HCT116 (cell line): ENCODE measurements at places on chromosomes 2 and 18.

DNA sequence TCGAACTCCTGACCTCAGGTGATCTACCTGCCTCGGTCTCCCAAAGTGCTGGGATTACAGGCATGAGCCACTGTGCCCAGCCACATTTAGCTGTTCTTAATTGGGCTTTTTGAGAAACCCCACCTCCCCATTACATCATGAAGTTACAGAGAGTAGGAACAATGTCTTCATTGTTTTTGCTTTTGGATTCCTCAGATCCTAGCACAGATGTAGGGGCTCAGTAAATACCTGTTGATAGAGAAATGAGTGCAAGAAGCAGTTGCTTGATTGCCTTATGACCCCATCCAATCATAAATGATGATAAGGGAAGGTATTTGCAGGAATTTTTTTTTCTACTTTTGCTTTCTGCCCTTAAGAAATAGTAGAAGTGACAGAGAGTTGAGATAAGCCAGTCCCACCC, 25.4 kb downstream of the GREB1L start:
- H3K27ac ChIP-seq = no peak overlapping the region
- DNase-seq = no peak
- H3K36me3 ChIP-seq = no peaks in the 10 kb centered on the region
- peaks cover 29% of the 10 kb centered on the region for H3K4me1 ChIP-seq
- H3K27me3 ChIP-seq = no peaks in the 10 kb centered on the region

DNA sequence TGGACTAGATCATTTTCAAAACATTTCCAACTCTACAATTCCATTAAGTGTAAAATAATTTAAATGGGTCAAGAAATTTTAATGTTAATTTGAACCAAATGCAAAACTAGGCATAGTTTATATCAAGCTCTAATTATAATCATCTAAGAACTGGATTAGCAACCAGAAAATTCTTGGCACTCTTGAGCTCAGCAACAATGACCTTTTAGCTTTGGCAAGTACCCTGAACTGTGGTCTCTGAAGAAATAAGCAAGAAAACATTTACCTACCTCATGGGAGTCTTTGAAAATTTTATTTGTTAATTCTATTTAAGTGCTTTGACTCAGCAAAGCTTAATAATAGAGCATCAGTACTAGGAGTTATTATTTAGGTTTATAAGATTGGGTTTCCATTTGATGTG, 313.2 kb downstream of the SATB2 start:
- no peaks in the 10 kb centered on the region for H3K4me1 ChIP-seq
- DNase-seq = no peak
- no peak overlapping the region for H3K27ac ChIP-seq
- no peak overlapping the region for H3K4me3 ChIP-seq
- H3K36me3 ChIP-seq = no peaks in the 10 kb centered on the region
- H3K27me3 ChIP-seq = no peaks in the 10 kb centered on the region

DNA sequence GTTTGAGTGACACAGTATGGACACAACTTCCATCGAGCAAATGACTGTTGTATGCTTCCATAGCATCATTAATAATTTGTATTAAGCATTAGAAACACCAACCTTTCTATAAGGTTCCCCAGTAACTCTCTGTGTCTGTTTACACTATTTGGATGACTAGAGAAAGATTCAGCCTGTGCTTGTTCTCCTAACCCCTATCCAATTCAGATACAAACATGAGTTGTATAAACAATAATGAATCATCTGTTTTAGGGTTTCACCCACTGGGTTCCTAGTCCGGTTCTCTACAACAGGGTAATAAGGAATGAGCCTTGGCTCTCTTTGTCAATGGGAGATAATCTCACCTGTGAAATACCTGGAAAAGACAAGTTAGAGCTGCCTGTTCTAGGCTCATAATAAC, 894.1 kb upstream of the PIK3C3 start:
- no peak for DNase-seq
- no peak overlapping the region for H3K27ac ChIP-seq
- H3K36me3 ChIP-seq = no peaks in the 10 kb centered on the region
- no peak overlapping the region for H3K4me3 ChIP-seq
- H3K27me3 ChIP-seq = no peaks in the 10 kb centered on the region

DNA sequence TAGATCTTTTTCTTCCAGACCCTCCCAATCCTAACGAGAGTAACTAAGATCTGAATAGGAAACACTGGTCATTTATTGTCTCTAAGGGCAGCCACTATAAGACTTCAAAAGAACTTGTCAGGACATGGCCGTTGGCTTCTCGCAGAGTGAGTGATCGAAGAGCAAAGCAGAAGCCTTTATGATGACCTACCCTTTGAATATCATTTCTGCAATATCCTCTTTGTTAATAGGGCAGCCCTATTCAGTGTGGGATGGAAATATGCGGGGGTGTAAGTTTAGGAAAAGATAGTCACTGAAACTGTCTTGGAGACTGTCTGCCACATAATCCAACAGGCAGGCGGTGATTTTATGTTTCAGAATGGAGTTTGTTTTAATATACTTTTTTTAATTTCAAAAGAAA, 70.9 kb downstream of the FBXO36 start:
- no peak for DNase-seq
- no peaks in the 10 kb centered on the region for H3K36me3 ChIP-seq
- no peaks in the 10 kb centered on the region for H3K27me3 ChIP-seq
- no peaks in the 10 kb centered on the region for H3K4me1 ChIP-seq
- H3K4me3 ChIP-seq = no peak overlapping the region
- no peak overlapping the region for H3K27ac ChIP-seq

DNA sequence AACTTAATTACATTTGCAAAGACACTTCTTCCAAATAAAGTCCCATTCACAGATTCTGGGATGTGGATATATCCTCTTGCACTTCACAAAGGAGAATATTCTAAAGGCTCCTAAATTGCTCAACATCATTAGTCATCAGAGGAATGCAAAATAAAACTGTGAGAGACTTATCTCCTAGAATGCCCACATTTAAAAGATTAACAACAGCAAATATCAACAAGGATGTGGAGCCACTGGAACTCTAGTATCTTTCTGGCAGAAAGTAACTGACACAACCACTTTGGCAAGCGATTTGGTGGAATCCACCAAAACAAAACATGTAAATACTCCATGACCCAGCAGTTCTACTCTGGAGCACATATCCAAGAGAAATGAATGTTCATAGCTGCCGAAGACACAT, 4.6 kb downstream of the NEU2 start:
- DNase-seq = no peak
- H3K27me3 ChIP-seq = no peaks in the 10 kb centered on the region
- H3K36me3 ChIP-seq = no peaks in the 10 kb centered on the region
- H3K4me3 ChIP-seq = no peak overlapping the region
- H3K27ac ChIP-seq = no peak overlapping the region

DNA sequence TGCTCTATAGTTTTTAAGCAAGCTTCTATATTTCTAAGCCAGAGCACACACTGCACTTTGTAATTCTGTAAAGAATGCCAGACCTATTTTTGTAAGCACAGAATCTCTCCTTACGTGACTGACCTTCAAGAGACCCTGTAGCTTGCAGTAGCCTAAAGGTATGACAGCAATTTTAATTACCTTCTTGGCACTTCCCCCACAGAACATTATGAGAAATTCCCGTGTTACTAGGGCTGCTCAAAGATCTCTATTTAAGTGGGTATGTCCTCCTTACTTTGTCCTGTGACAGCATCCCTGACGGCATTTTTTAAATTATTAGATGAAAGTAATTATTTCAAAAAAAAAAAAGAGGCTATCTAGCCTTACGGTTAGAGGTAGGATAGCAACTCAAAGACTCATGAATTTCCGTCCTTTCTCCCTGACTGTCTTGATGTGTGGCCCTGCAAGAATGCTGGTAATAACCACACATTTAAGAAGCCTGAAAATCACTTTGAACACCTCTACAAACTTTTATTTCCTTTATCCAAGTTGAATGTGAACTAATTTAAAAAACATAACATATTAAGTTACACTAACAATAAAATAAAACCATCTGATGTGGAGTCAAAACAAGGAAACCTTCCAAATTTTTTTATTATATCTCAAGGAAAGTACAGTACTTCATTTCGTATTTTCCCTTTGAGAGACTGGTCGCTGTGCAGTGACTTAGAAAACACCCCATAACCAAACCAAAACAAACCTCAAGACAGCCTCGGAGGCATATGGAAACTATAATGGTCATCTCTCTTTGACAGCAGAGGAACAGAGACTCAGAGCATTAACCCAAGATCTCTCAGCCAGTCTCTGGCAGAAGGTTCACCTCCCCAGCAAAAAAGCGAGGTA, 54.9 kb downstream of the THUMPD2 start:
- H3K27me3 ChIP-seq = 0 out of 2 replicates have a peak, but pooled peaks cover 7% of the 10 kb centered on the region
- H3K36me3 ChIP-seq = no peaks in the 10 kb centered on the region
- DNase-seq = no peak
- no peak overlapping the region for H3K4me3 ChIP-seq
- 0 out of 2 replicates have a peak, but pooled peaks cover 3% of the 10 kb centered on the region for H3K4me1 ChIP-seq

- H3K27ac ChIP-seq = no peak overlapping the region
- no peaks in the 10 kb centered on the region for H3K36me3 ChIP-seq
These were observed 31.9 kb downstream of the NRP2 start for GRCh38 chr2:205714058-205714776.
